ENCODE measurements at places on chromosomes 7 and 10.

DNA sequence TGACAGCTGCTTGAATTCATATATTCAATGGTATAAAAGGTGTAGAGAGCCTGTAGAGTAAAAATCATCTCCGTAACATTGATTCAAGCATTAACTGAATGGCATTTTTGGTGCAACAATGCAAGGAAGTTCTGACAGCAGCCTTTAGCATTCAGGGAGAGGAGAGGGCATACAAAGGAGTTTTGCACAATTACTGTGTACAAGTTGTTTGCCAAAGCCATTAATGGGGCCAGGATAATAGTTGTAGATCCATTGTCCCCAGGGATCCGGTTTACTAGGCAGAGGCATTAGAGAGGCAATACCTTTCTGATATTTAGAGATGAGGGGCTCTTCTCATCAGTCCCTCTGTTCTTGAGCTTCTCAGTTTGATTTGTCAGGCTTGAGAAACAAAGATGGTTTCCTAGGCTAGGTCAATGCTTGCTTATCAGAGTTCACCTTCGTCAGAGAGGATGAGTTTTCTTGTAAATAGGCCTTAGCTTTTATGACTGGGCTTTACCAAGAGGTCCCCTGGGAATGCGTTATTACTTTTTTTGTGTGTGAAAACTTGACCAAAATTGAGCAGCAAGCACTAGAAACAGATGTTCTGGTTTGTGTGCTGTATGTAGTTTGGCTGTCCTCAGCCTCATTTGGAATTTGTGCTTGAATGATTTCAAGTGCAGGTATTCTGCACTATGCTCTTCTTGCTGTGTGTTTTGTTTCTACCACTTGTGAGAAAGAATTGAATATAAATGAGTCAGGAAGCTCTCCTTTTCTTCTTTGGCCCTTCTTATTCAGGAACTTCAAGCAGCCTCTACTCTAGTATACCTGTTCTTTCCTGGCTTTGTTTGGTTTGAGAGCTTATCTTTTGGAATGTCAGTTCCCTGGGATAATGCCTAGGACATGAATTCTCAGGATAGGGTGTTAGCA lies 32.0 kb downstream of the SND1 start:
- DNase-seq = no peak

GRCh38 chr7:50607524-50608125 lies 42.4 kb upstream of the DDC start:
- no peak for DNase-seq

DNA sequence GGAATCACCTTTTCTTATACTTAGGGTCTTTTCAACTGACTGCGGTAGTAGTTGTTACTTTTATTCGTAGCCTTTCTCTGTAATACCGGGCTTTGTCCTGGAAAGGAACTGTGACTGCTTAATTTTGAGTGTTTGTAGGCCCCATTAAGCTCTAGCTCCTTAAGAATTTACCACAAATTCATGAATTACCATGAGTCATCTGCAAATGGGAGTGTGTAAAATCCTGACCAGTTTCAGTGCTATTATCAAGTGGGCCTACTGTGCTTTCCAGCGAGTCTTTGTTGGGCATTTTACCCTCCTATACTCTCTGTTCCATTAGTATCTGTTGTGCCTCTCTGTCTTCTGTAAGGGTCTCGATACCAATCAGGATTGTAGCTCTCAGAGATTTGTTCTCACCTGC lies 49.7 kb downstream of the ZMYND11 start:
- no peak for DNase-seq

GRCh38 chr10:17563452-17563851 lies 53.7 kb downstream of the HACD1 start:
- no peak for DNase-seq

DNA sequence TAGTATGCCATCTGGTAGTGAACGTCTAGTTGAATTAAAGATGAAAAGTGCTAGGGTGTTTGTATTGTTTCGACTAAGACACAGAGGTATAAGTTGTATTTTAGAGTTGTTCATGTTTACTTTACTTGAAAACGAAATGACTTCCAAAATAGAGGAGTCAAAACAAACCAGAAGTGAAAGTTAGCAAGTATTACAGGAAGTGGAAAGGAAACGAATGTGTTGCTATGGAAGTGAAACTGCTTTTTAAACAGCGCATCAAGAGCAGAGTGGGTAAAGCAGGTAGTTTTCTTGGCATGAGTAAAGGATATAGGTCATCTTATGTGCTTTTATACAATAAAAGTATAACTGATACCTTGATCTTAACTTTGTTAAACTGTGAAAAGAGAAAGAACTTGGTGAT lies 20.0 kb upstream of the GALNTL5 start:
- no peak for DNase-seq

- DNase-seq = no peak
These were observed 17.5 kb downstream of the TWIST1 start for GRCh38 chr7:19099924-19100323.

- DNase-seq = no peak
These were observed 148.8 kb upstream of the NPY start for GRCh38 chr7:24135003-24135817.

GRCh38 chr10:28242555-28243204 lies 60.2 kb downstream of the MPP7 start:
- no peak for DNase-seq

GRCh38 chr7:106070201-106070551 lies 41.9 kb downstream of the SYPL1 start:
- DNase-seq = no peak

DNA sequence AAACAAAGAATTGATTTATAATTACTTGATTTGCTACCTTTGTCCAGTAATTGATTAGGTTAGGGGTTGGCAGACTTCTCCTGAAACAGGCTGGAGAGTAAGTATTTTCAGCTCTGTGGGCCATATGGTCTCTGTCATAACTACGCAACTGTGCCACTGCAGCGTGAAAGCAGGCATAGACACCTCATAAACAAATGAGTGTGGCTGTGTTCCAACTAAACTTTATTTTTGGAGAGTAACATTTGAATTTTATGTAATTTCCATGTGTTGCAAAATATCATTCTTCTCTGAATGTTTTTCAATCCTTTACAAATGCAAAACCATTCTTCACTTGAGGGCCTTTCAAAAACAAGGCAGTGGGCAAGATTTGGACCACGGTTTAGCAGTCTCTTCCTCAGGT lies 76.9 kb downstream of the GALNT17 start:
- no peak for DNase-seq

GRCh38 chr7:110375068-110375467 lies 715.9 kb upstream of the LRRN3 start:
- no peak for DNase-seq

DNA sequence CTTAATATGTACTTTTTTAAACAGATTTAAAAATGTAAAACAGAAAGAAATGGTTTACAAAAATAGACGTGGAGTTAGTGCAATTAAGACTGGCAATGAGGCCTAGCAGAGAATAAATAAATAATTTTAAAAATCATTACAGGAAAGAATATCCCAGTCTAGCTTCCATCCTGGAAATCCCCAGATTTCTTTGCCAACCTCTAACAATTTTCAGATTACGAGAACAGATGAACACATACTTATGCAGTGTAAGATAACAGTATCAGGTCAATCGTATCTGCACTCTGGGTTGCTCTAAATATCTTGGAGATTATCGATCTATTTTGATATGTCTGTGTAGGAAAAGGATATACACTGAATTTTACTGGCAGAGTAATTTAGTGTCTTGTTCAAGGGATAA lies 210.5 kb downstream of the SEMA3A start:
- DNase-seq = no peak

DNA sequence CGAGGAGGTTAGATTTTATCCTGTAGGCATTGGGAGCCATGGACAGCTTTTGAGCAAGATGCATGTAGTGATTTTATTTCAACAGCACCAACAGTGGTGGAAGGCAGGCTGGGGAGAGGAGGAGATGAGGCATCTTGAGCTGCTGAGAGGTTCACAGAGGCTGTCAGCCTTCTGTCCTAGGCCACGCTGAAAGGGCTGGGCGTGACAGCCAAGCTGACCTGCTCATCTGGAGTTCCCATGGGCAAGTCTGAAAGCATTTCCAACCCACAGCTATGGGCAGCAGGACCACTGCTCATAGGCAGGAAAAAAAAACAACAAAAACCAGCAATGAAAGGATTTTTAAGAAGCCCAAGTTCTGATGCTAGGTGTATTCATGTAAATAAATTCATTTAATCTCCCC lies 7.7 kb downstream of the NEURL1 start:
- DNase-seq = no peak

GRCh38 chr7:24654305-24654704 lies 81.1 kb downstream of the PALS2 start:
- DNase-seq = no peak

DNA sequence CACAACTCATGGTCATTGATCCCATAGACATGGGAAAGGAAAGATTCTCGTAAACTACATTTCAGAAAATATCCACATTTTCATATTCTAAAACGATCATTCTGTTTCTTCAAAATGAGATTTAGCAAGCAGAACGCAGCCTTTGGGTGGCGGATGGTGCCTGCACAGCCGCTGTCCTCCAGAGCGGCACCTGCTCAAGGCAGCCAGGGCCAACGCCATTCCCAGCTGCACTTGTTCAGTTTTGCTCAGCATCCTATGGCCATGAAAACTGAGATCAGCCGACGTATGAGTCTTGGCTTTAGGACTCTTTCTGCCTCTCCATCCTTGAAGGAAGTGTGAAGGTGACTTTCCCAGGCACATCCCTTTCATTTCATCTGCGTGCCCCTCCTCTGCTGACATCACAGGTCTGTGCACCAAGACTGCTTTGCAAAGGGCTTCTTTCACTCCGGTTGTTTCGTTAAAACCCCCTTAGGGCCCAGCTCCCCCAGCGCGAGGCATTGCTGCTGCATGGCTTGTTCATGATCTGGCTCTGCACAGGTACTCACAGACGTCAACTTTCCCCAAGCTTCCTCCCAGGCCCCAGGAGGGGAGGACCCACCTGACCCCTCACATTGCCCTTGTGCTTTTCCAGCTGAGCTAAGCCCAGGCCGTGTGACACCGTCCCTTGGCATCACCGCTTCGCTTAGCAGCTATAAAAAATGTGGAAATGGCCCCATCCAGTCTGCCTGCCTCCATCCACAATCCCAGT lies 37.2 kb downstream of the TCERG1L start:
- DNase-seq = no peak

- DNase-seq = no peak
These were observed 3.1 kb downstream of the PAX2 start for GRCh38 chr10:100748231-100749058.

- no peak for DNase-seq
These were observed 33.9 kb upstream of the PROSER2 start for GRCh38 chr10:11789306-11789705.

- no peak for DNase-seq
These were observed 37.3 kb upstream of the LAMB4 start for GRCh38 chr7:108167460-108167859.

GRCh38 chr7:129831424-129832058 lies 121.2 kb downstream of the UBE2H start:
- DNase-seq = no peak

- DNase-seq = no peak
These were observed 3.2 kb upstream of the ATOH7 start for GRCh38 chr10:68235111-68235510.

- no peak for DNase-seq
These were observed 6.8 kb upstream of the SNX8 start for GRCh38 chr7:2321020-2321419.

- DNase-seq = no peak
These were observed 6.3 kb downstream of the MYOF start for GRCh38 chr10:93475871-93476270.

- no peak for DNase-seq
These were observed 58.0 kb downstream of the IPMK start for GRCh38 chr10:58209669-58210068.

DNA sequence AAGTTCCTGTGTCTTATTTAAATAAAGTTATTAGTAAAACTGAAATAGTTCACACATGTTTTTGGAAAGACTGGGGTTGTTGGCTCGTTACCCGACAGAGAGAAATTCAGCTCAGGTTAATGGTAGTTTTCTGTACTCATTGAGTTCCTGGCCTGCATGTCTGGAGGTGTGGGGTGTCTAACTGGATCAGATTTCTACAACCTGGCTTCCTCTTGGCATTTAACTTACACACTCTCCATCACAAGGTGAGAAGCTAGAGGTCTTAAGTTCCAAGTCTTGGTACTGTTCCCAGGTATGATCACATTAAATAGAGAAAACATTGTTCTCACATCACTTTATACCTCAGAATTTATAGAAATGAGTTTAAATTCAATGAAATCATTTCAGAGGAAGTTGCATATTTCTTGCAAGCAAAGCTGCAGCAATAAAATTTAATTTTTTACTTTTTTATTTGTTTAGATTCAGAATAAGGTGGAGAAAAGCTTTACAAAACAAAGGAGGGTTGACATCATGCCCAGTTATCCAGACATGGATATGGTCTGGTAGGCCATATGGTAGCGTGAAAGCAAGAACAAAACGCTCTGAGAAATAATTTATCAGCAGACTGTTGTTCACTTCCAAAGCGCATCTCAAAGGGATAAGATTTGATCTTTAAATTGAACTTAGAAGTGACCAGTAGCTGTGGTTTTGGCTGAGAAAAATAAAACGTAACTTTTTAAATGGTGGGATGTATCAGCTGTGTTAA lies 120.6 kb downstream of the GLCCI1 start:
- DNase-seq = no peak

- no peak for DNase-seq
These were observed 225.5 kb downstream of the DOCK4 start for GRCh38 chr7:111980725-111981124.

- no peak for DNase-seq
These were observed 135.4 kb upstream of the FZD1 start for GRCh38 chr7:91128683-91129348.
